RPMI7951 (cell line): ENCODE measurements at places on chromosomes 6 and 20. TPM values are rescaled to one million over a fixed set of nuclear protein-coding genes. Genes with fewer than 3 reads are reported as not detected.

Gene STMND1
- total RNA-seq, result not detected in 2 replicates

Gene CALHM4
- total RNA-seq, result not detected in 2 replicates

Gene MATN4
- total RNA-seq, result 0.10 TPM in 1 of 2 replicates, not detected in the other

Gene TGM3
- total RNA-seq, result not detected in 2 replicates
